GM13976 (cell line): ENCODE measurements at places on chromosomes 11 and 22.

DNA sequence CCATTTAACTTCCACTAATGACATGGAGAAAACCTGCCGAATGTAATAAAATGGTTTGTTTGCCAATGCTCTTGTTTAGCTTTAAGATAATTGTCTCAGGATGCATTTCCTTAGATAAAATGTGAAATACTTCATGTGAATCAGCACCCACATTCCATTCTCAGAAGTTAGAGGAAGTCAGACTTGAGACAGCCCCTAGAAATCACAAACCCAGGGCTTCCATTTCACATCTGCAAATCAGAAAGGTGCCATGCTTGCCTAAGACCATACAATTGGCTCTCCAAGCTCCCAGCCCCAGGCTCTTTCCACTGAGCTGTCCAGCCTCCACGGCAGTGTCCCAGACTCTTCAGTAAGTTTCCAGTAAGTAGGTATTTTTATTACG is 35.6 kb upstream of the ADORA2A start:
- DNase-seq = no peak

- DNase-seq = no peak
These were observed 44.8 kb upstream of the MYO18B start for GRCh38 chr22:25697181-25697664.

GRCh38 chr11:35307221-35307621 is 112.1 kb downstream of the SLC1A2 start:
- DNase-seq = no peak

DNA sequence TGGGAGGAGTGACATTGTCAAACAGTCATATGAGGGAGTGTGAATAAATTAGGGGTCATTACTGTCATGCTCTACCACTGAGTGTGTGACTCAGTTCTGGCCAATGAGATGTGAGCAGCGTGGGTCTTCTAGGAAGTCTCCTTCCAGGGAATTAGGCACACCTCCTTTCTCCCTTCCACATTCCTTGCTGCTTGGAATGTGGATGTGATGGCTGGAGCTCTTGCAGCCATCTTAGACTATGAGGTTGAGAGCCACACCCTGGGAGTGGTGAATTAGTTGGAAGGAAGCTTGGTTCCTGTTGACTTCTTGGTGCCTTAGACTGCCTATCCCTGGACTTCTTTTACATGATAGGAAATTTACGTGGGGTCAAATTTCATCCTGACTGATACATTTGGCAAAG is 36.5 kb upstream of the SMIM38 start:
- DNase-seq = no peak

DNA sequence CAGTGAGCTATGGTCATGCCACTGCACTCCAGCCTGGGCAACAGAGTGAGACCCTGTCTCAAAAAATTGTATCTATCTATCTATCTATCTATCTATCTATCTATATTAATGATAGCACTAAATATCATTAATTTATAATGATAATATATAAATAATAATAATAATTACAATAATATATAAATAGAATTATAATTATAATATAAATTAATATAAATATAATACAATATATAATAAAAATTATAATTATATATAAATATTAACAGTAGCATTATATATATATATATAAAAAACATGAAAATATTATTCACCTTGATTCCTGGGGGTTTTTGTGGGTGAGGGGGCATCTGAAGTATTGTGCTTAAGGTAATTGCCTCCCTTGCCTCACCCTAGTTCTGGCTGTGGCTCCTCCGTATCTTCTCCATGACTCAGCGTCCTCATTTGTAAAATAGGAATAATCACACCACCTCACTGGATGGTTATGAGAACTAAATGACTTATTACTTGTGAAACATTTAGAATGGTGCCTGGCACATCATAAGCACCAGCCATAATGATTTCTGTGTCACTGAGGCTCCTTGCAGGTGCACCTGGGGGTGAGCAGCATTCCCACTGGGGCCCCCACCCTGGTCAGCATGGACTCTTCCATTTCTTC is 18.8 kb downstream of the RASD2 start:
- no peak for DNase-seq

GRCh38 chr11:44165432-44165831 is 70.0 kb downstream of the EXT2 start:
- DNase-seq = no peak

GRCh38 chr22:39028281-39028680 is 7.4 kb downstream of the APOBEC3D start:
- DNase-seq = no peak

GRCh38 chr22:38215156-38216038 is 13.6 kb downstream of the MAFF start:
- no peak for DNase-seq
